ENCODE measurements at places on chromosomes 2 and 18.

DNA sequence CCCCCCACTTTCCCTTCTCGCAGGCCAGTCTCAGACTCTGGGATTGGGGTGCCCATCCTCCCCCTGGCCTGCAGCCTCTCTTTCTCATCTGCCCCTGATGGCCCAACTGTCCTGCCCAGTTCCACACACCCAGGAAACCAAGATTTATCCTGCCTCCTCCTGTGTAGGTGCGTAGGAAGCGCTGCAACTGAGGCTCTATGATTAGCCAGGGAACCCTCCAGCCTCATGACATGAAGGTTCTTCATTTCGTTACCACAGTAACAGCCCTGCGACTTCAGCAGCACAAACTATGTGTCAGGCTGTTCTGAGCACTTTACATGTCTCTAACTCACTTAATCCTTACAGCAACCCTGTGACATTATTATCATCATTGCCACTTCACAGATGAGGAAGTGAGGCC is 305.9 kb downstream of the CELF4 start:
- DNase-seq: no peak

- DNase-seq: no peak
These were observed 1.6 kb downstream of the PDCD1 start for GRCh38 chr2:241857041-241857541.

GRCh38 chr2:230944123-230944653 is 19.1 kb upstream of the GPR55 start:
- no peak for DNase-seq

GRCh38 chr18:21897811-21898210 is 157.2 kb downstream of the MIB1 start:
- no peak for DNase-seq

- no peak for DNase-seq
These were observed 46.2 kb downstream of the TWSG1 start for GRCh38 chr18:9380621-9381395.

DNA sequence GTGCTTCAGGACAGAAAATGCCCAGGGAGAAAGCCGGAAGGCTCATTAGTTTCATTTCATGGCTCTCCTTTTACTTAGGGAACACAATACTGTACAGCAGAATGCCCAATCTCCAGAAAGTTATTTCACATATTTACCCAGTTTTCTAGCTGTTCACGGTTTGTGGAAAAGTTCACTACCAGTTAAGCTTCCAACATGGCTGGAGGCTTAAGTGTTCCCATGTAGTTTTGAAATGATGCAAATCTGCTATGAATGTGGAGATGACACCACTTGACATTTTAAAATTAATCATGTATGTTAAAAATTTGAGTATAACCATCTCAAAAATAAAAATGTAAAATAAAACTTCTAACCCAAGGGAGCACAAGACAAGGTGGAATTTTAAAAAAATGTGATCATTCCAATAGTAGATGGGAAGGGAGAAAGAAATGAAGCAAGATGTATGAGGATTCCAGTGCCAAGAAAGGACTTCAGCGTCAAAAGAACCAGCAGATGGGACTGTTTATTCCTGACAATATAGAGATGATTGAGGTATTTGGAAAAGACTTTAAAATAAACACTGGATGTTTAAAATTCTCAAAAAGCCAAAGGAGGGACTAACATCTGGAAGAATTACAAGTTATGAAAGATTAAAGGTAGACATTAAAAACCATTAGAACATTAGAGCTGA is 60.9 kb upstream of the OSR1 start:
- no peak for DNase-seq

GRCh38 chr18:64207820-64208219 is 58.9 kb upstream of the LINC00305 start:
- no peak for DNase-seq

DNA sequence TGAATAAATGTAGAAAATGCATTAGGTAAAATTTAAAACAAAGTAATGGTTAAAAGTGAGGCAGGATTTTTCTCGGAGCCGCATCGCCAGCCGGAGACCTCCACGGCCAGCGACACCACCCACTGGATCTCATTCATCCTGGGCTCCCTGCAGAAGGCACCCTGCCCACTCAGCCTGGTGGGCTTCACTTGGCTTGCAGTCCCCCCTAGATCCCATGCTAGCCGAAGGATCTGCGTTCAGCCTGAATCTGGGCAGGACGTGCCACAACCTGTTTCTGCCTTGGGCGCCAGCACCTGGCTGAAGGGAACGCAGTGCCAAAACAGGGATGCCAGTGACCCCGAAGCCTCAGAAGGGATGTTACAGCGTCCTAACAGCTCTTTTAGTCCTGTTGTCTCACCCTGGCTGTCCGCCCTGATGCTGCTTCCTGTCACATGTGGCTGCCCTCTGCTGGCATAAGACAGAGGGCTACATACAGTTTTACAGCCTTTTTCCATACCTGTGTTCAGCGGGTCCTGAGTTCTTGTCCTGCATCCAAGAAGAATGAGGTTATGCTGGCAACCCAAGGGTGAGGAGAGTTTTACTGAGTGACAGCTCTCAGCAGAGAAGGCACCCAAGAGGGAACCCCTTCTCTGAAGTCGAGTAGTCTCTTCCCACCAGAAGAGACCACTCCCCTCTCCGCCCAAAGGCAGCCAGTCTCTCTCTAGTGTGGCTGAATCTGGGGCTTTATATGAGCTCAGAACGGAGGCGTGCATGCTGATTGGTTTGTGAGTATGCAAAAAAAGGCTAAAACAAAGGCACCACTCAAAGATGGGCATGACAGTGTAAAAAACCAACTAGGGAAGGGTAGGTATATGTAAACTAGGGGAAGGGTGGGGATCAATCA is 173.1 kb upstream of the GYPC start:
- DNase-seq: no peak

DNA sequence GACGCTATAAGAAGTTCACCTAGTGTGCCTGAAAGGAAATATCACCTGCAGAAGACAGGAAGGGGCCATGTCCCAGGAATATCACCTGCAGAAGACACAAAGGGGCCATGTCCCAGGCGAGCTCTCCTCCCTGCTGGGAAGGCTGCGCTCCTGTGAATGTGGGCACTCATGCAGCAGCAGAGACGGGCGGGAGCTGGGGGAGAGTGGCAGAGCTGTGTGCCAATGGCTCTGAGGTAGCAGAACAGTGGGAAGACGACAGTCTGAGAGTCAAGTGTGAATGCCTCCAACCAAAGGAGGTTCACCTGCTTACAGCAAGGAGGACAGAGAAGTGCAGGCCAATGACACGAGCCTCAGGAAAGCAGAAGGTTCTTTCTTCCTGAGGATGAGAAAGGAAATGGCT is 117.9 kb upstream of the SALL3 start:
- DNase-seq: no peak

DNA sequence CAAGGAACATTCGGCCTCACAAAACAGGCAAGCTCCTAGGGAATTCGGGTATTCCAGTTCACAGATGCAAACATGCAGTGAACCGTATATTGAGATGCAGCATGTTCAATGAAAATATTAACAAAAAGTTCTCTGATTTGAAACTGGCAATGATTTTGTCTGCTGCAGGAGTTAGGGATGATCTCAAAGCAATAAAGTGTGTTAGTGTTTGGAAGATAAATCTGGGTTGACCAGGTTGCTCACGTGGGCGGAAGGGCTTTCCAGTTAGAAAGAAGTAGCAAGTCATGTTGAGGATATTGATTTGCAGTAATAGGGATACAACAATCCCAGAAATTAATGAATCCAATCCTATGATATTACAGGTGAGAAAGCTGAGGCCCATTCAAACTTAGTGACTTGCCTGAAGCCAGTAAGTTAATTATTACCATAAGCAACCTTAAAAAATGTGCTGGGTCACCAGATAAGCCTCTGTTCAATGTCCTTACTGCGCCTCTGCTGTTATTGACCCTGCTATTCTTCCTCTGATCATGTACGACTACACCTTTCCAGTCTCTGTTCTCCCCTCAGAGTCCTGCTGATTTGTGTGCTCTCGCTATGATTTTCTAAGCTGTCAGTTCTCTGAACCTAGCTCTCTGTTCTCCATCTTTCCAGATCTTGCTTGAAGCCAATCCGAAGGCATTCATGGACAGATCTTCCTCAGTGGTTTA is 370.8 kb downstream of the DSEL start:
- no peak for DNase-seq

DNA sequence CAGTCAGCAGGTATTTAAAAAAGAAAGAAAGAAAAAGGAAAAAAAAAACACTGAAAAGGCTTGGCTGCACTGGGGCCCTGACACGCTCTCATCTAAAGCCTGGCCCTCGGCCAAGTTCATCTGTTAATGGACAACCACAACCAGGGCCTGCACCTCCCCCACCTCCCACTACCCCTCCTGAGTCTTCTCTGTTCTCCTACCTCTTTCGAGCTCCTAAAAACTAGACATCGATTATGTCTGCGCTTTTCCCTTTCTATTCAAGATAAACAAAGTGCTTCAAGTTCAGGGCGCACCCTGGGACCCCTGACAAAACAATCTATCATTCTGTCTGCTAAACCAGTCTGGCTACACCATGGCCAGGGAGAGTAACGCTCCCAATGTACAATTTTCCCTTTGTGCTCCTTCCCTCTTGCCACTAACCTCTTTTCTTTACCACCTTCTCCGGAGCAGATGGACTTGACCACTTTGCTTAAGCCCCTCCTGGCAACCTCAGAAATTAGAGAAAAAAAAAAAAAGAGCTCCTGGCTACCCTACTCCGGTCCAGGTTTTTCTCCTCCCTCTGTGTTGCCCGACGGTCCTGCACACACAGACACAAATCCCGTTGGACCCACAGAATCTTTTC is 22.7 kb downstream of the BCL11A start:
- DNase-seq: no peak

- no peak for DNase-seq
These were observed 88.7 kb downstream of the MYO1B start for GRCh38 chr2:191333911-191334357.

- no peak for DNase-seq
These were observed 23.3 kb downstream of the RAB31 start for GRCh38 chr18:9731380-9731779.

GRCh38 chr2:28377195-28377816 is 15.4 kb upstream of the FOSL2 start:
- no peak for DNase-seq

DNA sequence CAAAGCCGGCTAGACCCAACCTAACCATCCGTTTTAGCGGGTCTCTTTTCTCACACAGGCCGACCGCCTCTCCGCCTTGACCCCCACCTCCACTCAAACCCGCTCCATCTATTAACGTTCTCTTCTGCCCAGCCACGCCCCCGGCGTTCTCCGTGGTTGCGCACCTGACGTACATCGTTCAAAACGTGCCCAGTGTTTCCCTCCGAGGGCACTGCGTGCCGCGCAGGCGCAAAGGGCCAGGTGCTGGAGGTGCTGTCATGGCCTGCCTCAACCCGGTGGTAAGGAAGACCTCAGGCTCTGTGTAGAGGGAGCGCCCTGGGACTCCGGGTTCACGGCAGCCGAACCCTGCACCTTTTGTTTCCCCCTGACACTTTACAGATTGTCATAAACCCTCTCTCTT is at the start of gene GTF2A1L:
Gene GTF2A1L (plus strand): TSS at position 239 of the 400 bp plus-strand sequence. CDS start 19 bp downstream, at position 258.
- DNase-seq: no peak

DNA sequence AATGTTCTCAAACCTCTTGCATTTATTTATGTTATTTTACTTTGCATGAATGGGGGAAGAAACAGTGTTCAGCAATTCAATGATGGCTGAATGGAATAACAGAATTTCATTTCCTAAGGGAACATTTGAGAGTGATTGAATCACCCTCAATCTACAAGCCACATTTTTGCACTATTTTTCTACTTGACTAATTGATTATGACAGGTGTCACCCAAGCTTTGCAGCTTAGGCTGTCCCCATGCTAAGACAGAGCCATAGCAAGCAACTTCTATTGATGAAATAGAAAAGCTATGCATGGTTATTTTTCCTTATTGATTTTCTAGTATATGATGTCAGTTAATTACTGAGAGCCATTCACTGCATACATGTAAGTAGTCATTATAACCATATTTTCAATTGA is 795.7 kb downstream of the DCC start:
- no peak for DNase-seq

- no peak for DNase-seq
These were observed 78.6 kb downstream of the SATB2 start for GRCh38 chr2:199378948-199379650.

- DNase-seq: no peak
These were observed 11.6 kb upstream of the SDC1 start for GRCh38 chr2:20236496-20236895.

- no peak for DNase-seq
These were observed 512.7 kb upstream of the CDH2 start for GRCh38 chr18:28689588-28689987.

- DNase-seq: no peak
These were observed 36.9 kb downstream of the MSH6 start for GRCh38 chr2:47819834-47820233.

DNA sequence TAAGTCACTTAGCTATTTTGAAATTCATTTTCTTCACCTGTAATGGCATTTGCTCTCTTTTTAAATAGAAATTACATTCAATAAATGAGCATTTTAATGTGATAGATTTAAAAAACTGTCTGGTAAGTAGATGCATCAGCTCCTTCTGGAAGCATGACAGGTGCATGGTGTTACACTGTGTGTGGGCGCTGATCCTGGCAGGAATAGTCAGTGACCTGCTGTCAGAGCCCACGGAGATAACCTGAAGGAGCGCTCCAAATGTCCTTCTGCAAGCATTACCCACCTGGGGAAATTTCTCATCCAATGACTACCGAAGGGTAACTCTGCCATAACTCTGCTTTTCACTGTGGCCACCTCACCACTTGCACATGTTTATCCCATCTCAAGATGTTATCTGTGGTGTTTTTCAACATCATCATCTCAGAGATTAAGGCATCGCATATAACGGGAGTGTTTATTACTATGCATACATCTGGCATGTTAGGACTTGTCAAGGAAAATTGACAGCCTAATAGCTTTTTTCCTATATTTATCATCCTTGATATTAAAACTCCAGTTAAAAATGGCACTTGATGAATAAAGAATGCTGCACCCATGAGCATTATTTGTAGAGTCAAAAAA is 637.3 kb downstream of the ERBB4 start:
- DNase-seq: no peak

DNA sequence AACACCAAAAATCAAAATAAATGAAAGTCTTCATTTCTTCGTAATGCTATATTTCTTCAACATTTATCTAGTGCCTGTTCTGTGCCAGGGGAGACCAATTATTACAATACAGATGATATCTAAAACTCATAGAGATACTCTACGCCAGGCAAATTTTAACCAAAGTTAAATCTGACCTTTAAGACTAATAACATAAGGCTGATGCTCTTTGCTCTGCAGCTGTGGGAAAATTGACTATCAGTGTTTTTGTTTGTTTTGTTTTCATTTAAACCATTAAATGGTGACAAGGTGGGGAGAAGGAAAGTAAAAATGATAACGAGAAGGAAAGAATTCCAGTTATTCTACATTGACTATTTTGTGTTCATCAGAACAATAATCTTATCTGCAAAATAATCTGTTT is 406.4 kb downstream of the LRP1B start:
- no peak for DNase-seq

- no peak for DNase-seq
These were observed 70.5 kb upstream of the CCBE1 start for GRCh38 chr18:59767732-59768131.

Measured in activated naive CD4-positive, alpha-beta T cell (primary cell).